KBM-7 (cell line): ENCODE measurements at places on chromosomes 13 and 19.

GRCh38 chr13:41428155-41428554, 29.2 kb upstream of the RGCC start:
- DNase-seq, result no peak

GRCh38 chr19:50024719-50025021, 502 bp downstream of the VRK3 start:
- DNase-seq, result no peak

- peak; percentile 41 for DNase-seq
Observed at GRCh38 chr13:36131222-36131930, at the start of gene DCLK1. Gene DCLK1, minus strand, starts transcription at chr13:36131382.

DNA sequence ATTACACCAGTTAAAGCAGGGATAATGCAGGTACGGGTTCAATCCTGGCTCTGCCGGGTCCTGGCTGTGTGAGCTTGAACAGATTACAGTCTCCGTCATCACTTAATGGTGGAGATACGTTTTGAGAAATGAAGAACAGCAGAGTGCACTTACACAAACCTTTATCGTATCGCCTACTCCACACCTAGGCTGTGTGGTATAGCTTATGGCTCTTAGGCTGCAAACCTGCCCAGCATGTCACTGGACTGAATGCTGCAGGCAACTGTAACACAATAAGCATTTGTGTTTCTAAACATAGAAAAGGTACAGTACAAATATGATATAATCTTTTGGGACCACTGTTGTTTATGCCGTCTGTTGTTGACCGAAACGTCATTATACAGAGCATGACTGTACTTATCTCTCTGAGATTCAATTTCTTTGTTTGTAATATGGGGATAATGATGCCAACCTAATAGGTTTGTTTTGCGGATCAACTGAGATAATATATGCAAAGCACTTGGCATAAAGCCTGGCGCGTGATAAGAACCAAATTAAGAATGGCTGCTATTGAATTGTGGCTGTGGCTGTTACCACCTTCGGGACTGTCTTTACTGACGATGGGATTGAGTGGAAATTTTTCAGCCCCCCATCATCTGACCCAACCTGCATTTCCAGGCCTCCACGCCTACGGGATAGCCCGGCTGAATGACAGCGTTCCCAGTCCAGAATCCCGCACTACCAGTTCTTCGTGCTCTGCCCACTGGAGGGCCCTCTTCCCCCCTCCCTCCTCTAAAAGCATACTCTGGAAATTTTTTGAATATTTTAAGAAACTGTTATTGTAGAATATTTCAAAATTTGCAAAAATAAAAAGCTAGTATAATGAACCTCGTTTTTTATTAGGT, 11.2 kb downstream of the KRTDAP start:
- no peak for DNase-seq

- DNase-seq, result no peak
Observed at GRCh38 chr19:1136201-1136600, 32.4 kb downstream of the GPX4 start.

GRCh38 chr19:47509973-47510372, 4.9 kb downstream of the NAPA start:
- DNase-seq, result no peak

- no peak for DNase-seq
Observed at GRCh38 chr13:68888832-68889231, 1218.8 kb upstream of the ATXN8OS start.

GRCh38 chr19:5191091-5191490, 149.5 kb downstream of the PTPRS start:
- peak; percentile 36 for DNase-seq

- peak; percentile 38 for DNase-seq
Observed at GRCh38 chr13:60448907-60449510, 52.0 kb downstream of the TDRD3 start.

GRCh38 chr13:39672378-39673132, 17.1 kb downstream of the COG6 start:
- no peak for DNase-seq

DNA sequence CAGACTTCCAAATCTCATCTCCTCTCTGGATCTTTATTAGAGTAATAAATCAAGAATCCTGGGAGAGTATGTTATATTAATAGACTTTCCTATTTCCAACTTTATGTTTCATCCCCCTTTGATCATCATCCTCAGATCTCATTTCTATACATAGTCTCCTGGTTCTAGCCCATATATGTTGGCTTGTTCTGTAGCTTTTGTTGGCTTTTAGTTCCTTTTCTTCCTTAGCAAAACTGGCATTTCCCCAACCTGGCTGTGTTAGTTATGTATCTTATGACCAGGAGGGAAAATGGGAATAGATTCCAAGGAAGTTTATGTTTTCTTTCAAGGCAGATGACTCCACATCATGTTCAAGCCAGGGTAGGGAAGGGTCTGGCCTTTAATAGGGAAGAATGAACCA, 2464.5 kb downstream of the PCDH9 start:
- no peak for DNase-seq

DNA sequence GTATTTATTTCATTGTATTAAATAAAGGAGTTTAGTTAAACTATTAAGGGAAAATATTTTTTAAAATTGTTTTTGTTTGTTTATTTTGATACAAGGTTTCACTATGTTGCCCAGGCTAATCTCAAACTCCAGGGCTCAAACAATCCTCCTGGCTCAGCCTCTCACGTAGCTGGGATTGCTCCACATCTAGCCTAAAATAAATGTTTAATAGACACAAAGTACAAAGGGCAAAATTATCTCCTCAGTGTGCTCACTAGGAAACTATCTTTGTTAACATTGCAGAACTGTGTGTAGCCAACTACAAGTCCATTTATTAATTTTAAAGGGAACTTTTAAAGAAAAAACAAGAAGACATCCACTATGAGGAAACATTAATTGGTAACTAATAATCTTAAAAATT, 207.2 kb upstream of the PCDH17 start:
- DNase-seq, result no peak

- DNase-seq, result no peak
Observed at GRCh38 chr13:93320942-93321341, 94.3 kb downstream of the GPC6 start.

DNA sequence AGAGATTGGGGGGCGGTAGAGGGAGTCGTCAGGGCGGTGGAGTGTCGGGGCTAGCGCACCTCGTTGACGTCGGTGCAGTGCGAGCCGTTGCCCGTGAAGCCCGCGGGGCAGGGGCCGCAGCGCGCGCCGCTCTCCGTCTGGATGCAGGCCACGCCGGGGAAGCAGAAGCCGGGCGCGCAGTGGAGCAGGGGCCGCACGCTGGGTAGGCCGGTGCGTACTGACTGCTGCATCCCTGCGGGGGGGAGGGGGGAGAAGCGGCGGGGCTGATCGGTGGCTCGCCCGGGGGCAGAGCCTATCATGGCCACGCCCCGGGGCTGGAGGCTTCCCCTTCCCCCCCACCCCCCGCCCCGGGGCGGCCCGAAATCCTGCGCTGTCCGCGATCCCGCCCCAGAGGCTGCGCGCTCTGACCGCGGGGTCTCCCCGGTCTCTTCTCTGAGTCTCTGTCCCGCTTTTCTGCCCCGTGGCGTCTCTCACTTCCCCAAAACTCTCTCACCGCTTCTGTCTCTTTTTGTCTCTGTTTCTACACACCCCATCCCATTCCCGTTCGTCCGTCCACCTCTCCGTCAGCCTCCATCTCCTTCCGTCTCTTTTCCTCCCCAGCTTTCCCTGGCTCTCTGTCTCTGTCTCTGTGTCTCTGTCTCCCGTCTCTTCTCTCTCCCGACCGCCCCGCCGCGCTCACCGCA, 1.1 kb downstream of the COMP start:
- peak; percentile 58 for DNase-seq

- peak; percentile 43 for DNase-seq
Observed at GRCh38 chr19:58409010-58409790, 751 bp downstream of the ZNF584 start.

DNA sequence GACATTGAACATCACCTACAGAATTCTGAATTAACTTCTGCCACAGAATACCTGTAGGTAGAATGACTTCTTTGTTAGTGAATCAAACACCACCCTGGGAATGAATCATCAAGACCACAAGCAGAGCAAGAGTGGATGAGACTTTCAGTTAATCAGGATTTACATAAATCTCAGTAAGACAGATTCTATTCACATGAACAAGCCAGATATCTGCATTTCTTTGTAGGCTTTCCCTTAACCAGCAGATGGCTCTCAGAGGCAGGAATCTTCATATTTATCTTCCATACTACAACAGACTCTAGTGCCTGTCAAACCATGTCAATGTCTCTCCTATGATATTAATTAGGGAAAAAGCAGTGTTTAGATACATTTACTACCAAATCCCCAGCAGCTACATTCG, 412.1 kb downstream of the KLF12 start:
- DNase-seq, result no peak

DNA sequence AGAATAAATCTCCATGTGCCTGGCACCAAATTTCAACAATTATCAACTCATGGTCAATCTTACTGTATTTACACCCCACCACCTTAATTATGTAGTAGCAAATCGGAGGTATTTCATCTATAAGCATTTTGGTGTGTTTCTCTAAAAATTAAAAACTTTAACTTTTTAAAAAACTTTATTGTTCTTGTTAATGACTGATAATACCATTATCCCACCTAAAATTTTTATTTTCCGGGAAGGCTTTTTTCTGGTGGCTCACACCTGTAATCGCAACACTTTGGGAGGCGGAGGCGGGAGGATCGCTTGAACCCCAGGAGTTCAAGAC, 453 bp upstream of the PDCD2L start:
- no peak for DNase-seq

GRCh38 chr19:31111741-31112140, 237.5 kb downstream of the TSHZ3 start:
- no peak for DNase-seq
